Body of pancreas (tissue), 4 donors: ENCODE measurements at places on chromosomes 13 and 19. TPM values are rescaled to one million over a fixed set of nuclear protein-coding genes. Genes with fewer than 3 reads are reported as not detected.

GRCh38 chr13:113915012-113915763 is 51.3 kb upstream of the GAS6 start:
- H3K4me3 ChIP-seq = no peak overlapping the region
- H3K27ac ChIP-seq = no peak overlapping the region
- no peaks in the 10 kb centered on the region for H3K27me3 ChIP-seq

LYPD3 gene
- total RNA-seq = 0.26 TPM

DOCK9 gene
- total RNA-seq = 73.5 TPM

GRCh38 chr13:114017028-114017630 is 43.3 kb upstream of the C13orf46 start:
- no peaks in the 10 kb centered on the region for H3K27me3 ChIP-seq
- H3K27ac ChIP-seq = no peak overlapping the region
- no peaks in the 10 kb centered on the region for H3K36me3 ChIP-seq
- H3K4me1 ChIP-seq = no peaks in the 10 kb centered on the region
- DNase-seq = no peak

- H3K27ac ChIP-seq = no peak overlapping the region
- H3K27me3 ChIP-seq = no peaks in the 10 kb centered on the region
- no peak for DNase-seq
- H3K36me3 ChIP-seq = no peaks in the 10 kb centered on the region
- H3K4me3 ChIP-seq = no peak overlapping the region
Observed at GRCh38 chr19:17602872-17603510, 47.5 kb downstream of the COLGALT1 start.

GRK1 gene
- not detected for total RNA-seq

GRCh38 chr13:79631051-79631659 is 150.2 kb downstream of the NDFIP2 start:
- H3K36me3 ChIP-seq = no peaks in the 10 kb centered on the region
- peaks cover 1% of the 10 kb centered on the region for H3K4me1 ChIP-seq
- H3K27me3 ChIP-seq = no peaks in the 10 kb centered on the region
- DNase-seq = no peak

DNA sequence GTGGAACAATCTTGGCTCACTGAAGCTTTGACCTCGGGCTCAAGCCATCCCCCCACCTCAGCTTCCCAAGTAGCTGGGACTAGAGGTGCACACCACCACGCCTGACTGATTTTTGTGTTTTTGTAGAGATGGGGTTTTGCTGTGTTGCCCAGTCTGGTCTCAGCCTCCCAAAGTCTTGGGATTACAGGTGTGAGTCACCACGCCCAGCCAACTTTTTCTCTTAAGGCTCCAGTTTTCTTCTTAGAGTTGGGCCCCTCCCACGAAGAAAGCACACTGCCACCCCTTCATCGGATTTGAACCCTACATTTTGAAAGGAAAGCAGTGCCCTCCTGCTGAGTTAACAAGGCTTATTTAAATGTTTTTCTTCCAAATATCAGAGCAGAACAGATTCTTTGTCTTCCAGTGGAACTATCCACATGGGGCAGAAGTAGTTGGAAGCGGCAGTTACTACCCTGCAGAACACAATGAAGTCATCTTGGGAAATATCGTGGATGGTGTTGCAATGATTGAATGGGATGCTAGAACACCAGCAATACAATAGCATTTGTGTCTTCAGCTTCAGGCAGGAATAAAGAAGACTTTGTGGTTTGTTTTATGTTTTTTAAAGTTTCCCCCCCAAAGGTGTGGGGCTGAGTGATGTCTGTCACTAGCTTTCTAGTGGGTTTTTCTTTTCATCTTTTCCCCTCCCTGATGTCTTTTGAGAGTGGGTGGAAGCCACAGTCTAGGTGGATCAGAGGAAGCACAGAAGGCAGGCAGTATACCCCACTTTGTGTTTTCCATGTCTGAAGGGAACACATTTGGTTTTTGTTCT is 8.9 kb downstream of the ACTN4 start:
- no peaks in the 10 kb centered on the region for H3K27me3 ChIP-seq
- no peak overlapping the region for H3K27ac ChIP-seq
- no peak overlapping the region for H3K4me3 ChIP-seq
- no peak for DNase-seq
- no peaks in the 10 kb centered on the region for H3K36me3 ChIP-seq

GRCh38 chr13:24672141-24673132 is 7.8 kb upstream of the ATP12A start:
- H3K27ac ChIP-seq = no peak overlapping the region
- no peaks in the 10 kb centered on the region for H3K27me3 ChIP-seq
- no peak for DNase-seq
- no peaks in the 10 kb centered on the region for H3K36me3 ChIP-seq

- DNase-seq = no peak
- no peak overlapping the region for H3K27ac ChIP-seq
- H3K4me3 ChIP-seq = no peak overlapping the region
- no peaks in the 10 kb centered on the region for H3K27me3 ChIP-seq
- H3K36me3 ChIP-seq = no peaks in the 10 kb centered on the region
- peaks cover 8% of the 10 kb centered on the region for H3K4me1 ChIP-seq
Observed at GRCh38 chr19:8045872-8046568, 6.5 kb upstream of the CCL25 start.

GRCh38 chr13:73715114-73715910 is 418.9 kb downstream of the KLF12 start:
- H3K4me3 ChIP-seq = no peak overlapping the region
- H3K36me3 ChIP-seq = no peaks in the 10 kb centered on the region
- no peak for DNase-seq
- H3K27ac ChIP-seq = no peak overlapping the region

RASAL3 gene
- total RNA-seq = 3.6 TPM

- no peaks in the 10 kb centered on the region for H3K36me3 ChIP-seq
- no peak overlapping the region for H3K27ac ChIP-seq
- H3K4me3 ChIP-seq = no peak overlapping the region
- no peaks in the 10 kb centered on the region for H3K27me3 ChIP-seq
- peak; percentile 23 for DNase-seq
Observed at GRCh38 chr19:29277102-29277501, 64.2 kb upstream of the UQCRFS1 start.

USP12 gene
- 12.9 TPM for total RNA-seq

DNA sequence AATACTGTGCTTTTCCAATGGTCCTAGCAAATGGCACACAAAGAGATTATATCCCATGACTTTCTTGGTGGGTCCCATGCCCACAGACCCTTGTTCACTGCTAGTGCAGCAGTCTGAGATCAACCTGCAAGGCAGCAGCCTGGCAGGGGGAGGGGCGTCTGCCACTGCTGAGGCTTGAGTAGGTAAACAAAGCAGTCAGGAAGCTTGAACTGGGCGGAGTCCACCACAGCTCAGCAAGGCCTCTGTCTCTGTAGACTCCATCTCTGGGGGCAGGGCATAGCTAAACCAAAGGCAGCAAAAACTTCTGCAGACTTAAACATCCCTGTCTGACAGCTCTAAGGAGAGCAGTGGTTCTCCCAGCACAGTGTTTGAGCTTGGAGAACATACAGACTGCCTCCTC is 82.9 kb downstream of the ZNF737 start:
- no peak overlapping the region for H3K27ac ChIP-seq
- H3K27me3 ChIP-seq = no peaks in the 10 kb centered on the region
- no peaks in the 10 kb centered on the region for H3K4me1 ChIP-seq
- no peaks in the 10 kb centered on the region for H3K36me3 ChIP-seq
- DNase-seq = peak; percentile 60

OR4F17 gene
- not detected for total RNA-seq

DNA sequence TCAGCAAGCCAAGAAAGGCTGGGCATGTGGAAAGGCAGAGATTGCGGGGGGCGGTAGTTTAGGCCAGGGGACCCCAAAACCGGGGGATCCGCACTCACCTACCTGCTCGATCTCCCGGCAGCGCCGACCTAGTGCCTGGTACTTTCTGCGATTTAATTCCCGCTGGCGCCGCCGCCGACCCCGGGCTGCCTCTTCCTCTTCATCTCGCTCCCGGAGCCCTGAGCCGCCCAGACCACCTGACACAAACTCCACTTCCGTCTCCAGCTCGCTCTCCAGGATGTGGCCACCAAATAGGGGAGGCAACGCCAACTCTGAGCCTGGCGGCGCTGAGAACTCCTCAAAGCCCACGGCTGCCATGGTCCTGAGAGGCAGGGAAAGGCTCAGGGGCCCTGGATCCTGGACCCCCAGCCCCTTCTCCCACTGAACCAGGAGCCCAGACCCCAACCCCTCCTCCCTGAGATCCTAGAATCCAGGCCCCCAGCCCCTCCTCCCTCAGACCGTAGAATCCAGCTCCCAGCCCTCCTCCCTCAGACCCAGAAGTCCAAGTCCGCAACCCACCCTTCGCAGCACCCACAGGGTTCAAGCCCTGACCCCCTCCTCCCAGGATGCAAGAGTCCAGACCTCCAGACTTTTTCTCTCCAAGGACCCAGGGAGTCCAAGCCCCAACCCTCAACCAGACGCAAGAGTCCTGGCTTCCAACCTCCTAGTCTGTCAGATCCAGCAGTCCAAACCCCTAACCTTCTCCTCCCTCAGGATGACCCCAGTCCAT is 933 bp downstream of the TFPT start:
- DNase-seq = no peak
- H3K4me3 ChIP-seq = peak overlapping the region; percentile 69
- H3K27me3 ChIP-seq = no peaks in the 10 kb centered on the region

DNA sequence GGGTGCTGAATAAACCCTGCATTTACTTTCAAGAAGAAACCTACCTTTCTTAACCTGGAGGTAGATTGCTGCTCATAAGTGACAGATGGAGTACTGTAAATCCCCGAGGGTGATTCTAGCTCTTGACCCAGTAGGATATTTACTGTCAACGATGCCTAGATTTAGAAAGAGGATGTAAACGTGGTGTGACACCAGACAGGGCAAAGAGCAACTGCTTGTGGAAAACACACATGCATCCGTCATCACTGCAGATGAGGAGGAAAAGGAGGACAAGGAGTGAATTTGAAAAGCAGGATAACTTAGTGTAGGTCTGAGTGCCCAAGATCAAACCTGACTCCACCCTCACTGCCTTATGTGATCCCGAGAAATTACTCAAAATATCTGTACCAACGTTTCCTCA is 9.8 kb upstream of the CLN5 start:
- H3K27ac ChIP-seq = no peak overlapping the region
- peaks cover 5% of the 10 kb centered on the region for H3K4me1 ChIP-seq
- H3K36me3 ChIP-seq = no peaks in the 10 kb centered on the region
- peaks cover 20% of the 10 kb centered on the region for H3K27me3 ChIP-seq

GRCh38 chr19:55687281-55688201 is 12.5 kb downstream of the EPN1 start:
- no peak overlapping the region for H3K27ac ChIP-seq
- H3K36me3 ChIP-seq = peaks cover 40% of the 10 kb centered on the region
- H3K4me1 ChIP-seq = peaks cover 47% of the 10 kb centered on the region
- DNase-seq = no peak
- H3K27me3 ChIP-seq = no peaks in the 10 kb centered on the region

GRCh38 chr19:38164526-38164925 is 59.5 kb downstream of the DPF1 start:
- H3K4me3 ChIP-seq = no peak overlapping the region
- H3K27ac ChIP-seq = no peak overlapping the region
- DNase-seq = no peak
- H3K27me3 ChIP-seq = no peaks in the 10 kb centered on the region
- peaks cover 12% of the 10 kb centered on the region for H3K36me3 ChIP-seq

GRCh38 chr13:29901710-29902631 is 51.6 kb upstream of the UBL3 start:
- H3K27me3 ChIP-seq = no peaks in the 10 kb centered on the region
- DNase-seq = peak; percentile 25
- no peak overlapping the region for H3K27ac ChIP-seq
- H3K4me1 ChIP-seq = peaks cover 4% of the 10 kb centered on the region
- no peaks in the 10 kb centered on the region for H3K36me3 ChIP-seq

GRCh38 chr19:46018729-46019251 is 4.1 kb downstream of the PGLYRP1 start:
- no peak overlapping the region for H3K27ac ChIP-seq

- H3K4me3 ChIP-seq = no peak overlapping the region
- H3K27me3 ChIP-seq = no peaks in the 10 kb centered on the region
- no peak overlapping the region for H3K27ac ChIP-seq
- H3K36me3 ChIP-seq = no peaks in the 10 kb centered on the region
- H3K4me1 ChIP-seq = no peaks in the 10 kb centered on the region
Observed at GRCh38 chr19:57016076-57016475, 103.7 kb upstream of the USP29 start.

DNA sequence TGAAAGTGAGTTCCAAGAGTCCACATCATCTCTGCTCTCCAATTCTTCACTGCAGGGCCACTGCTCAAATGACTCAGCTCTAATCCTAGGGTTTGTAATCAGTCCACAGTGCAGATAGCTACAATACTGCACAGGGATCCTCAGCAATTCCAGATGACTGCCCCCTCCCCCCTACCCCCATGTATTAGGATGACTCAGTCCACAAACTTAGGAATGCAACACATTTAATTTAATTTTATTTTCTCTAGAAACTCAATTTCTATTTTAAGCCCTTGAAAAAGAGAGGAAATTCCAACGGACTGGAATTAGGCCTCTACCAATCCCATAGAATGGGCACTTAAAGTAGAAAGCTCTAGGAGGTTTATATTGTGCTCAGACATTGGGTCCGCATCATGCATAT is 173.8 kb upstream of the SOX21 start:
- no peaks in the 10 kb centered on the region for H3K27me3 ChIP-seq
- no peaks in the 10 kb centered on the region for H3K4me1 ChIP-seq
- H3K36me3 ChIP-seq = no peaks in the 10 kb centered on the region

GRCh38 chr13:59178344-59178743 is 985.4 kb downstream of the DIAPH3 start:
- no peak overlapping the region for H3K27ac ChIP-seq
- peaks cover 8% of the 10 kb centered on the region for H3K4me1 ChIP-seq
- no peaks in the 10 kb centered on the region for H3K27me3 ChIP-seq
- no peak overlapping the region for H3K4me3 ChIP-seq
- no peak for DNase-seq

GRCh38 chr13:32016631-32017030 is 14.9 kb upstream of the FRY start:
- no peaks in the 10 kb centered on the region for H3K36me3 ChIP-seq
- no peak overlapping the region for H3K4me3 ChIP-seq
- DNase-seq = no peak

MAB21L1 gene
- 0.52 TPM for total RNA-seq

GRCh38 chr13:53238261-53238660 is 209.6 kb downstream of the OLFM4 start:
- H3K27ac ChIP-seq = no peak overlapping the region
- no peaks in the 10 kb centered on the region for H3K4me1 ChIP-seq
- no peak for DNase-seq
- no peaks in the 10 kb centered on the region for H3K27me3 ChIP-seq
- H3K4me3 ChIP-seq = no peak overlapping the region
- H3K36me3 ChIP-seq = no peaks in the 10 kb centered on the region

WTIP gene
- 3.0 TPM for total RNA-seq

DNA sequence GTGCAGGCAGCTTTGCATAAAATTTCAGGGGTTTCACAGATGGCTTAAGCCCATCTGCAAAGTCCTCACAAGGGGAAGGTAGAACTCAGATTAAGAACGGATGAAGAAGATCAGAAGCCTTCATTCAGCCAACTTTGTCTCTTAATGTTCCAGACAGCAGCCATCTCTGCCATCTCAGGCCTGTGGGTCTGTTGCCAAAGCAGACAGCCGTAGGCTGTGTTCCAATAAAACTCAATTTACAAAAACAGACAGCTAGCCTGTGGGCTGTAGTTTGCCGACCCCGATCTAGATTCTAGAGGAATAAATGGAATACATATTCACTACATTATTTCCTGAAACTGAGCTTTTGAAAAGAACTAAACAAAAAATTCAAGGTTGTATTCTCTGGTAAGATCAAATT is 3.8 kb downstream of the DCUN1D2 start:
- no peaks in the 10 kb centered on the region for H3K36me3 ChIP-seq
- H3K27me3 ChIP-seq = no peaks in the 10 kb centered on the region
- no peak overlapping the region for H3K27ac ChIP-seq
- peaks cover 20% of the 10 kb centered on the region for H3K4me1 ChIP-seq

CGB8 gene
- total RNA-seq = not detected

TLE6 gene
- 0.33 TPM for total RNA-seq

GRCh38 chr13:101640788-101641400 is 188.4 kb downstream of the ITGBL1 start:
- H3K27ac ChIP-seq = no peak overlapping the region
- H3K4me3 ChIP-seq = no peak overlapping the region
- no peaks in the 10 kb centered on the region for H3K4me1 ChIP-seq
- H3K27me3 ChIP-seq = no peaks in the 10 kb centered on the region
- no peaks in the 10 kb centered on the region for H3K36me3 ChIP-seq
